ENCODE measurements at places on chromosomes 6 and 20. TPM values are rescaled to one million over a fixed set of nuclear protein-coding genes. Genes with fewer than 3 reads are reported as not detected.

RAET1E gene
- not detected for polyA plus RNA-seq

SLC13A3 gene
- polyA plus RNA-seq, result not detected

CGA gene
- not detected for polyA plus RNA-seq

MEP1A gene
- not detected for polyA plus RNA-seq

HLA-DQB2 gene
- 121 TPM for polyA plus RNA-seq

WASF1 gene
- 2.5 TPM for polyA plus RNA-seq

PHACTR1 gene
- polyA plus RNA-seq, result 12.8 TPM

BMP7 gene
- polyA plus RNA-seq, result not detected

SCUBE3 gene
- 0.09 TPM for polyA plus RNA-seq

CNBD2 gene
- 6.3 TPM for polyA plus RNA-seq

MRAP2 gene
- polyA plus RNA-seq, result not detected

SLC52A3 gene
- not detected for polyA plus RNA-seq

CD93 gene
- not detected for polyA plus RNA-seq

VGLL2 gene
- polyA plus RNA-seq, result not detected

VNN1 gene
- not detected for polyA plus RNA-seq

RMND1 gene
- 13.7 TPM for polyA plus RNA-seq

HLA-DRB5 gene
- 92.6 TPM for polyA plus RNA-seq

PLEKHG1 gene
- polyA plus RNA-seq, result 40.2 TPM

LY6G6F gene
- polyA plus RNA-seq, result 0.95 TPM

PSORS1C1 gene
- polyA plus RNA-seq, result 0.94 TPM

FNDC1 gene
- polyA plus RNA-seq, result not detected

LPA gene
- polyA plus RNA-seq, result not detected

KCNK17 gene
- polyA plus RNA-seq, result not detected

SAMD10 gene
- 9.5 TPM for polyA plus RNA-seq

SAMD5 gene
- not detected for polyA plus RNA-seq

FABP7 gene
- not detected for polyA plus RNA-seq

All from IgD-negative memory B cell (primary cell).